Stimulated activated CD8-positive, alpha-beta memory T cell treated with anti-CD3 and anti-CD28 coated beads, Interleukin-4, amount 100 ng/mL, for 4 hours (primary cell): ENCODE measurements at places on chromosomes 12 and 14.

- no peak for DNase-seq
Measured at GRCh38 chr14:56202256-56202655, 84.0 kb downstream of the PELI2 start.

DNA sequence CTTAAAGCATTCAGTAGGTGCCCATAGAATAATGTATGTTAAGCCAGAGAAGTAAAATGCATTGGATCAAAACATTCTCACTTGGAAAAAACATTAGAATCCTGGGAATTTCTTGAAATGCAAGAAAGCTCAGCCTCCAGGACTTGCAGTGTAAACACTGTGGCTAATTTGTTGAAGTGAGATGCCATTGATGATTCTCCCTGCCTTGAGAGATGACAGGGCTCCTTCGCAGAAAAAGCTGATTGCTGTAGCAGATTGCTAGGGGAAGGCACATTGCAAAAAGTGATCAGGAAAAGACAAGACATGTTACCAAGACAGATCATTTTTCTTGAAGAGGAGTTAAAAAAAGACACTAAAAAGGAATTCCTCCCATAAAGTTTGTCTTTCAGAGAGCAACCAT, 204.2 kb upstream of the HMGA2 start:
- DNase-seq: no peak

DNA sequence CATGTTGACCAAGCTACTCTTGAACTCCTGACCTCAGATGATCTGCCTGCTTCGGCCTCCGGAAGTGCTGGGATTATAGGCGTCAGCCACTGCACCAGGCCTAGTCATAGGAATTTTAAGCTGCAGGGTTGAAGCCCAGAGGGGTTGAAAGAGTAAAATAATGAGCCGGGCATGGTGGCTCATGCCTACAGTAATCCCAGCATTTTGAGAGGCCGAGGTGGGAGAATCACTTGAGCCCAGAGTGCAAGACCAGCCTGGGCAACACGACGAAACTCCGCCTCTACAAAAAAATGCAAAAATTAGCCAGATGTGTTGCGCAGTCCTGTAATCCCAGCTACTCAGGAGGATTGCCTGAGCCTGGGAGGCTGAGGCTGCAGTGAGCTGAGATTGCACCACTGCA, 69.6 kb downstream of the GALNT8 start:
- DNase-seq: no peak

GRCh38 chr14:74968811-74969210, 13.4 kb upstream of the PGF start:
- DNase-seq: no peak

- DNase-seq: no peak
Measured at GRCh38 chr12:95796225-95796981, 5.8 kb upstream of the NTN4 start.

DNA sequence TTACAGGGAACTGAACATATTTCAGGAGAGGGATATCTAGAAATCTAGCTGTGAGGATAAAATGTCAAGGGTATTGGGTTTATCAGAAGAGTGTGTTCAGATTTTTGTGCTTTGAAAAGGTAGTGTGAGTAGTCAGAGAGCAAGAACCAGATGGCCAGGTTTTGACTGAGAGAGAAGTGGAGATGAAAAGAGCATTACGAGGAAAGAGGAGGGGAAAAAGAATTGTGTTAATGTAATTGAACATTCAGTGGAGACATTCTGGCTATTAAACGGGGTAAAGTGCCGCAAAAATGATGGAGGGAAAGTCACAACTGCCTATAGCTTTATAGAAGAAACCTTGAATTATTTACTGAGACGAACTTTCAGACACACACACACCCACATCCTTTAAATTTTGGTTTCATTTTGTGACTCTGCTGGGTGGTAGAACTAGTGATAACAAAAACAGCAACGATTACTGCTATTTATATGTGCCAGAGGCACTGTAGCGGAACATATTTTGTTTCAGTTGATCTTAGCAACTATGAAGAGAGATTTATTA, 213.6 kb downstream of the ERC1 start:
- no peak for DNase-seq

DNA sequence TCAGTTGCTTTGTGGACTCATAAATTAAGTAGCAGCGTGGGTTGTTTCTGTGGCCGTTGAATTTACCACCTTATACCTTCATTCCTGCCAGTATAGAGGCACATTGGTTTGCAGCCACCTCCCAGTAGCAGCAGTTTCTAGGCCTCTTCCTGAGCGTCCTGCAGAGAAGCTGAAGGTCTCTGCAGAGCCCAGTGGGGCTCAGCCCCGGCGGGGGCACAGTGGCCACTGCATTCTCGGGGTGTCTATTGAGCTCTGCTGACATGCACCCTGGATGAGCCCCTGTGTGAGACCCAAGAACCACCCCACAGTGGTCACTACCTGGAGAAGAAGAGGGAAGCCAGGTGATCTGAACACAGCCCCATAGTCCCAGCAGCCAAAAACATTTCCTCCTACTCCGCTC, 57.7 kb upstream of the DYNC1H1 start:
- no peak for DNase-seq

DNA sequence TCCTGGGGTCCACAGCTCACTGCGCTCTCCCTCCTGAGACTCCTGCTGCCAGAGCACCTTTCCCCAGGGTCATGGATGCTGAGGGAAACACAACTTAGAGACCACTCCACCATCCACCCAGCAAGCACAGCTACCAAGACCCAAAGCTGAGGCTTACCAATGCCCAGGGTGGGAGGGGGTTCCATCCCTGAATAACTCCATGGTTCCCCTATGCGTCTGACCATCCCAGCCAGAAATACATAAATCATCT, 36.3 kb downstream of the DAD1 start:
- DNase-seq: no peak

DNA sequence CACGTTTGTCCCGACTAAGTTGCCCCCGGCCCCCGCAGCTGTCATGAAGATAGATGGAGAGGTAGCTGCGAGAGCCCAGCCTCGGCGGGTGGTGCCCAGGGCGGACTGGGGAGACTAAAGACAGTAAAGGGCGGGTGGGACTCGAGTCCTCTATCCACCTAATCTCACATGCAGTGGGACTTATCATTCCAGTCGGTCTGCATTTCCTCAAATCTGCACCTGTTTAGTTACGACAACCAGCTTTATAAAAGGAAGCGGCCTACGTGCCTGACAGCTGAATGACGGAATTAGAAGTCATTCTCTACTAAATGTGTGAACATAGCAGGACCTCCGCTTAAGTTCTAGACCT, 109.8 kb upstream of the EGLN3 start:
- no peak for DNase-seq

DNA sequence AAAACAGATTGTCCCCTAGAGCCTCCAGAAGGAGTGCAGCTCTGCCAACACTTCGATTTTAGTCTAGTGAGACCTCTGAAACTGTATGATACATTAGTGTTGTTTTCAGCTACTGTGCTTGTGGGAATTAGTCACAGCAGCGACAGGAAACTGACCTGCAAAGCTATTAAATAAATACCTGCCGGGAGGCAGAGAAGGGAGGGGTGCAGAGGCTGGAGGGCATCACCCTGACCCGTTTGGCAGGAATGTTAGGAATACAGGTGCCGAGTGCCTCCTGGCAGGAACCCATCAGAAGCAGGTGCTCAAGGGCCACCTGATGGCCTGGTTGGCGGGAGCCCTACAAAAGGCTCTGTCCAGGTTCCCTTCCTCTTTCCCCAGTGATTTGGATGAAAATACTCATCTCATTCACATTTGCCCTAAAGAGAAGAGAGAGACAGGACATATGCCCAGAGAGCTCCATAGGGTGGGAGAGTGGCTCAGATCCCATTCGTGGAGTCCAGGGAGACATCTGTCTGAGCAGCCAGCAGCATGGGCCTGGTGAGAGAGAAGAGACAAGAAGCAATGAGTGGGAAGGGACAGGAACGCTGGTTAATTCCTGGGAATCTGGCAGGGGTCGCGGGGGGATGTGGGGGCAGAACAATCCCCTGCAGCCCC, 44.6 kb downstream of the C14orf132 start:
- DNase-seq: no peak

DNA sequence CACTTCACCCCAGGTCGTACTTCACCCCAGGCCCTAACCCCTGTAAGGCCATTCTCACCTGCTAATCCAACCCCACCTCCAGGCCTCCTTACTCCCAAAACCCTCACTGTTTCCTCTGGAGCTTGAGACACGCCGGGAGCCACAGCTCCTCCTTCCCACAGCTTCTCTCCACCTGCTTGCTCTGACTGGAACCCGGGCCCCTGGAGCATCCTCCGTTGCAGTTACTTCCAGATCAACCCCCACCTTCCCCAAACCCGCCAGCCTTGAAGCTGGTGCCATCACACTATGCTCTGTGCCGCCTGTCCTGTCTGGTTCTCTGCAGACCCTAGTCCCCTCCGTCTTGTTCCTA, 34.6 kb upstream of the PPP2R5C start:
- DNase-seq: no peak

DNA sequence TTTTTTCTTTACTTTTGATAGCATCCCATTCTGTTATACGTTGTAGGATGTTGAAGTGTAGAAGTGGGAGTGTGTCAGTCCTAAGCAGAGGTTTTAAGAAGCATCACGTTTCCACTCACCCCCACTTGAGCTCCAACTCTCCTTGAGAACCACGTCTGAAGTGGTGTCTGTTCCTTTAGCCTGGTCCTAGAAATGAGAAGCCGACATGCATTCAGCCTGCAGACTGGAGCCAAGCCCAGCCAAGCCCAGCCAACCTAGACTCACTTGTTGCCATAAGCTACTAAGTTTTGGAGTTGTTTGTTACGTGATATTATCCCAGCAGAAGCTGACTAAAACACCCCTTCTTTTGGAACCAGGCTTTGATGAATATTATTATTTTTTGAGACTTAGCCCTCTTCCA, 4.4 kb upstream of the ELK3 start:
- no peak for DNase-seq

- no peak for DNase-seq
Measured at GRCh38 chr12:12684375-12685106, 11.4 kb downstream of the GPR19 start.

DNA sequence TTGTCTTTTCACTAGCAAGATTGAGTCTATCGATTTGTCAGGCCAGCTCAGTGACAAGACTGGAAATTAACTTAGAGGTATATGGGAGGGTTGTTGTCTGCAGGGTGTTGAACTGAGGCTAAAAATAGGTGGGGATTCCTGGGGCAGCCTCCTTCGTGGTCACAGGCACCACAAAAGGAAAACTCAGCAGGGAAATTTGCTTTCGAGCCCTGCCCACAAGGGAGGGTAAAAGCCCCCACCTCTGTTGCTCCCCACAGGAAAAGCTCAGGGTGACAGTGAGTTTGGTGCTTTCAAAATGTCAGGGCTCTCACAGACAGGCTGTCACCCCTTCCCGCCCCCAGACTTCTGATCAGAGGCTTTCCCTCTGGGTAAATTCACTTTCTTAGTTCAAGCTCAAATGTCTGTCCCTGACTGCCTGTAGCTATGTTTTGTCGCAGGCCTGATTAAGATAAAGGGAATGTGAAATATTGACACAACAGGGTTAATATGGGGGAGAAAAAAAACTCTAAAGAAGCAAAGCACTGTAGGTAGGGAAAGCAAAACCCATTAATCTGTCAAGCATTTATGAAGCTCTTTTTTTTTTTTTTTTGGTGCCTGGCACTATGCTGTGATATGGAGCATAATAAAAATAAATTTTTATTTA, 11.7 kb upstream of the NFKBIA start:
- DNase-seq: peak; percentile 49

- DNase-seq: no peak
Measured at GRCh38 chr14:79411403-79412174, 799.7 kb downstream of the DIO2 start.

- DNase-seq: no peak
Measured at GRCh38 chr12:106687672-106688071, 86.8 kb upstream of the RIC8B start.

DNA sequence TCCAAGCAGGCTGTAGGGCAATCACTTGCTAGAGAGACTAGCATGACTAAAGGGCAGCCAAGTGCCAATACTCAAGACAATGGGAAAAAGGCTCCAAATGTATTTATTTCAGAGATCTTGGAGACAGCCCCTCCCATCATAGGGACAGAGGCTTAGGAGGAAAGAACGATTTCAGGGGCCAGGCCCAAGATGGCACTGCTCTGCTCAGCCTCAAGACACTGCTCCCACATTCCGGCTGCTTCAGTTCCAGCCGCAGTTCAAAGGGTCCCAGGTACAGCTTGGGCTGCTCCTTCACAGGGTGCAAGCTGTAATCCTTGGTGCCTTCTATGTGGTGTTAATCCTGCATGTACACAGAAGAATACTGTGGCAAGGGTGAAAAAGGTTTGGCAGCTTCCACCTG, 19.4 kb upstream of the OR4K5 start:
- no peak for DNase-seq

- DNase-seq: no peak
Measured at GRCh38 chr14:20623798-20624197, 17.7 kb downstream of the OR6S1 start.

GRCh38 chr12:54215989-54216796, 27.4 kb upstream of the SMUG1 start:
- DNase-seq: peak; percentile 27
